ENCODE measurements at places on chromosomes 4 and X. TPM values are rescaled to one million over a fixed set of nuclear protein-coding genes. Genes with fewer than 3 reads are reported as not detected.

DNA sequence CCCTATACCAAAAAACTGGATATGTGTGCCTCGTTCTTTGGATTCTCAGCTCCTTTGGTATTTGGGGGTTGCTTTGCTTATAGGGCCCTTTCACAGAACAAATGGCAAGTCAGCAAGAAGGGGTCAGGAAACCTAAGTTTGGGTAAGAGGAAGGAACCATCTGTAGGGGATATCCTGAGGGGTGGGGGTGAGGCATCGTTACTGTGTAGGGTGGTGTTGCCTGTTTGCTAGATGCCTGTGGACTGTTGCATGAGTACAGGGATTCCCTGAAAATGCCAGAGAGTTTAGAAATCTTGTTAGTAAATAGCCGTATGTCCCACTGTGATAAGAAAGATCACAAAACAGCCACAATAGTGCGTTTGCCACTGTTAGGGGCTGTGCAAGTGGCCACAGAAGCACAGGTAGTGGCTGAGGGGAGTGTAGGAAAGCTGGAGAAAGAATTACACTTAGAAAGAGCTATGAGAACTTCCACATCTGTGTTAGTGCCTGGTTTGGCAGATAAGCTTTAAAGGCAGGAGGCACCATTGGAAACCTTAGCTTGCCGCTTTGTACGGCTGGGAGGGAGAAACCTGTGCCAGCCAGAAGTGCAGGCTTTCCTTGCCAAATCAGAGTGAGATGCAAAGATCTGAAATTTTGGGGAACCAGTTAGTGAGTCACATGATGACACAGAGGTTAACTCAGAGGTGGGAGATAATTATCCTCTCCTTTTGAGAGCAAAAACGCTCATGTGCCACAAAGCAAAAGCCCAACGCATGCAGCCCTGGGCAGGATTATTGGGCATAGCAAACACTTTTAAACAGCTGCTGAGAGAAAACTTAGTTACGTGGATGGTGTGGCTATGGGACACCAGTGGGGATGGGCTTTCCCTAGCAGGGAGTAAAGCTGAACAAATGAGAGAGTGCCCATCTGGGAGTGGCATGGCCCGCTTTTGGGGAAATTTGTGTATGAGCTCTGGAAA is 343.7 kb downstream of the ARAP2 start:
- H3K27ac ChIP-seq: no peak overlapping the region
- H3K4me1 ChIP-seq: no peaks in the 10 kb centered on the region
- H3K36me3 ChIP-seq: no peaks in the 10 kb centered on the region
- no peaks in the 10 kb centered on the region for H3K27me3 ChIP-seq
- no peak overlapping the region for H3K4me3 ChIP-seq
- DNase-seq: no peak

DNA sequence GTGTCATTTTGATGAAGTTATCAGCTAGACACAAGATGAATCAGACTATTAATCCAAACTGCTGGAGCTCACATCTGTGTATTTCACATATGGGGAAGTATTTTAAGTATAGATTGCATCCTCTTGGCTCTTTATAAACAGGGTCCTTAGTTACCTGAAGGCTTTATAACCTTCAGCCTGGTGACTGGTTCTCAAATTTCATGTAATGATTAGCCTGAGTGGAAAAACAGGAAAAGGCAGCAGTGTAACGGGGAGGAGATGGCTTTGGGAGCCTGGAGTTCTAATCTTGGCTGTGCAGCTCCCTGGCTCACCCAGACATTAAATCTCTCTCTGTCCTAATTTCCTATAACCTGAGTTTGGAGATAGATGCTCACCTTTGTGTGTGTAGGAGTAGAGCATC is 103.8 kb upstream of the HPF1 start:
- H3K4me3 ChIP-seq: no peak overlapping the region
- H3K4me1 ChIP-seq: peaks cover 6% of the 10 kb centered on the region
- DNase-seq: no peak

GRCh38 chr4:96036781-96037180 is 196.9 kb downstream of the PDHA2 start:
- no peaks in the 10 kb centered on the region for H3K27me3 ChIP-seq
- H3K4me3 ChIP-seq: no peak overlapping the region
- no peaks in the 10 kb centered on the region for H3K36me3 ChIP-seq
- H3K4me1 ChIP-seq: no peaks in the 10 kb centered on the region
- DNase-seq: no peak
- no peak overlapping the region for H3K27ac ChIP-seq

- H3K27me3 ChIP-seq: peaks cover 62% of the 10 kb centered on the region
- H3K27ac ChIP-seq: no peak overlapping the region
- H3K36me3 ChIP-seq: no peaks in the 10 kb centered on the region
- no peaks in the 10 kb centered on the region for H3K4me1 ChIP-seq
- no peak overlapping the region for H3K4me3 ChIP-seq
- no peak for DNase-seq
These were observed 349.2 kb downstream of the BMPR1B start for GRCh38 chr4:95107004-95107403.

GRCh38 chrX:152619897-152620296 is 17.8 kb upstream of the GABRQ start:
- H3K4me1 ChIP-seq: no peaks in the 10 kb centered on the region
- no peak overlapping the region for H3K4me3 ChIP-seq
- no peaks in the 10 kb centered on the region for H3K27me3 ChIP-seq
- H3K27ac ChIP-seq: no peak overlapping the region
- no peak for DNase-seq

CFI gene
- not detected for total RNA-seq

DNA sequence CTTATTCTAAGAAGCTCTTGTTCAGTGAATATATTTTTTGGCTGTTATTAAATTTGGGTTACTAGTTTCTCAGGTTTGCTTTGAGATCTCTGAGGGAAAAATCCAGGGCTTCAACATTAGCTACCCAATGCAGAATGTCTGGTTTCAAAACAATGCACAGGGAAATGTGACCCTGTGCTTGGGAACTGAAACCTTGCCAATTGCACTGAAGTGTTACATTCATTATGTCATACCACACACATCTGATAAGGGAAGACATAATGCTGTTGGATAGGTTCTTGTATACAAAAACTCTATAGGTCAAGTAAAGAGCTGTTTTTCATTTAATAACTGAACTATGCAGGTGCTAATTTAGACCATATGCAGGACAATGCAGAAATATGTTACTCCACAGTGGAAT is 345.3 kb upstream of the BMP3 start:
- H3K4me3 ChIP-seq: no peak overlapping the region
- no peaks in the 10 kb centered on the region for H3K36me3 ChIP-seq
- no peaks in the 10 kb centered on the region for H3K27me3 ChIP-seq
- H3K4me1 ChIP-seq: no peaks in the 10 kb centered on the region
- no peak for DNase-seq

DNA sequence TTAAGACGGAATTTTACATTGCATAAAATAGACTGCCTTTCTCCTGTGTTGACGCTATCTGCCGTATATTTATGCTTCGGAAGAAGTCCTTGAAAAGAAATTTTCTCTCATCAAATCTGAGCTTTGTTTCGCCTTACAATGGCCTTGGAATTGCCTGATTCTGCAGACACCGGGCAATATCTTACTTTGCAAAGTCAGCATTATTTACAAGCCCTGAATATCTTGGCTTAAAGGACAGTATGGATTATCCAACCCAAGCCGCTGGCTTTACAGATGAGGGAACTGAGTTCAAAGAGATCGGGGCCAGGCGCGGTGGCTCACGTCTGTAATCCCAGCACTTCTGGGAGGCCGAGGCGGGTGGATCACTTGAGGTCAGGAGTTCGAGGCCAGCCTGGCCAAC is 1.1 kb upstream of the MANBA start:
- DNase-seq: peak; percentile 27
- H3K4me1 ChIP-seq: no peaks in the 10 kb centered on the region
- H3K27me3 ChIP-seq: no peaks in the 10 kb centered on the region
- H3K27ac ChIP-seq: no peak overlapping the region
- no peaks in the 10 kb centered on the region for H3K36me3 ChIP-seq

PRRG3 gene
- total RNA-seq: 7.0 TPM

GRCh38 chrX:121832446-121832845 is 785.0 kb downstream of the GLUD2 start:
- no peaks in the 10 kb centered on the region for H3K27me3 ChIP-seq
- no peak overlapping the region for H3K4me3 ChIP-seq
- DNase-seq: no peak
- H3K4me1 ChIP-seq: no peaks in the 10 kb centered on the region

GRCh38 chr4:6235901-6236640 is 33.6 kb upstream of the WFS1 start:
- H3K27ac ChIP-seq: no peak overlapping the region
- no peaks in the 10 kb centered on the region for H3K27me3 ChIP-seq
- peak; percentile 26 for DNase-seq

DNA sequence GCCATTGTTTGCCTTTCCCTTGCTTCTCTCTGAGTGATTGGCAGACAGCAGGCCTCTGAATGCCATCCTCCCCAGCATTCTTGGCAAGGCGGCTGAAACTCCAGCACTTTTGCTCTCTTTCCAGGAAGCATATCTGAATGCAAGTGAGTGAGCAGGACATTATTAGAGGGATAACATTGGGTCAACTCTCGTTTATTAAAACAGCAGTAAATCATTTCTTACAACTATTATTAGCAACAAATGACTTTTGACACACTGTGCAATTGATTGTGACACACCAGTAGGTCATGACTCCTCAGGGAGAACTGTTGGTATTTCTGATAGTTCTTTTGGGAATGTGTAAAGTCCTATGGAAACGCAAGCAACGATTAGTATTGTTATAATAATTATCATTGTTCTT is 103.8 kb downstream of the EFNB1 start:
- no peak overlapping the region for H3K4me3 ChIP-seq
- no peaks in the 10 kb centered on the region for H3K27me3 ChIP-seq
- no peaks in the 10 kb centered on the region for H3K36me3 ChIP-seq
- no peaks in the 10 kb centered on the region for H3K4me1 ChIP-seq
- no peak for DNase-seq
- no peak overlapping the region for H3K27ac ChIP-seq

GRCh38 chr4:15884666-15885065 is 53.9 kb downstream of the FGFBP1 start:
- H3K27me3 ChIP-seq: no peaks in the 10 kb centered on the region
- H3K4me1 ChIP-seq: no peaks in the 10 kb centered on the region
- H3K27ac ChIP-seq: no peak overlapping the region
- no peak for DNase-seq
- H3K4me3 ChIP-seq: no peak overlapping the region
- no peaks in the 10 kb centered on the region for H3K36me3 ChIP-seq

DNA sequence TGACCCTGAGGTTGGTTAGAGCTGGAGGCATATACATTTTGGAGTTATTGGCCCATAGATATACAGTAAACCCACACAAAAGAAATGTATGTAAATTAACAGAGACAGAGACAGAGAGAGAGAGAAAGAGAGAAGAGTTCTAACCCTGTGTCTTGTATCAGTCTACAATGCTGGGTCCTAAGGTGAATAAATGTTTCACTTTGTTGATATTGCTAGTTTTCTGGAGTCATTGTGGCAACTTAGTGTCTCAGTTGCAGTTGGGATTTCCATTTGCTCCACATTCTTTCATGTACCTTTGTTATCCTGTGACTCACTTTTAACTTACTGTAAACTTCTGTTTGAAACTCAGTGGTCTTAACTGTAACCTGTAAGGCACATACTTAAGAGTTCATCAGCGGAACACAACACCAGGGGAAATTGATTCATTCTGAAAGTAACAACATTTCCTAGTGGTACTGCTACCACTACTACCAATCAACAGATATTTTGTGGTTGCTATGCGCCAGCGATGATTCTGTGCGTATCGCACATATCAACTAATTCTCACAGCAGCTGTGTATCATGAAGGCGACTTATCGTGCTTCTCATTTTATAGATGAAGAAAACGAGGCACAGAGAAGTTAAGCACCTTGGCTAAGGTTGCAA is 38.5 kb upstream of the ETDA start:
- H3K27me3 ChIP-seq: no peaks in the 10 kb centered on the region
- no peaks in the 10 kb centered on the region for H3K36me3 ChIP-seq
- no peak for DNase-seq
- H3K4me3 ChIP-seq: no peak overlapping the region

GRIA2 gene
- not detected for total RNA-seq

- peaks cover 75% of the 10 kb centered on the region for H3K27me3 ChIP-seq
- DNase-seq: no peak
- no peak overlapping the region for H3K27ac ChIP-seq
- H3K36me3 ChIP-seq: no peaks in the 10 kb centered on the region
- H3K4me3 ChIP-seq: no peak overlapping the region
These were observed 23.9 kb downstream of the PRDM8 start for GRCh38 chr4:80221161-80221560.

DNA sequence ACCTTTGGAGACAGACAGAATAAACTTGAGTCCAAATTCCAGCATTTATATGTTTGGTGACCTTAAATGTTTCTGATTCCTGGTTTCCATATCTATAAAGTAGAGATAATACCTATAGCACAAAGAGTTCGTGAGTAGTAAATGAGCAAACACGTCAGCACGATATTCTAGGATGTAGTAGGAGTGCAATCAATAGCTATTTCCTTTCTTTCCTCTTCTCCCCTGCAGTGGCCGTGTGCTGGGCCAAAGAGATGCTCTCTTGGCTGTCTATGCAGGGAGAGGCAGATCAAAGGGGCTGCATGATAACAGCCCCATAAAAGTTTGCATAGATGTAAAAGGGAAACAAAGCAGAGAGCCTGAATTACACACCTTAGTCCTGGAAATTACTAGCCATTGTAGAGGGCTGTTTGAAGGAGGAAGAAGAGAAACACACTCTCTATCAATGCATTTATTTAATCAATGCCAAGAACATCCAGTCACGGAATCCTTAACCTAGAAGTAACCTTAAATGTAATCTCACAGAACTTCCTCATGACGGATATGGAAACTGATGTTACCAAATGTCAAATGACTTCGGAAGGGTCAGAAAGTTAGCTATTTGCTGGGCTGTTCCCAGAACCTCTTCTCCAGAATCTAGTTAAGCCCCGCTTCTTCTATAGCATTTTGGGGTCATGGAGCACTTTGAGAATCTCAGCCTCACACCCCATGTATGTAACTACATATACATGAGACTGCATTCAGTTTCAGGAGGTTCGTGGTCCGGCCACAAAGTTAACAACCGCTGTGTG is 35.5 kb upstream of the PLAC8 start:
- no peaks in the 10 kb centered on the region for H3K4me1 ChIP-seq
- no peaks in the 10 kb centered on the region for H3K27me3 ChIP-seq
- DNase-seq: no peak
- H3K27ac ChIP-seq: no peak overlapping the region
- no peaks in the 10 kb centered on the region for H3K36me3 ChIP-seq

GRCh38 chr4:103591841-103592240 is 127.9 kb downstream of the TACR3 start:
- DNase-seq: no peak
- no peak overlapping the region for H3K27ac ChIP-seq
- no peaks in the 10 kb centered on the region for H3K27me3 ChIP-seq
- no peak overlapping the region for H3K4me3 ChIP-seq
- no peaks in the 10 kb centered on the region for H3K4me1 ChIP-seq

DNA sequence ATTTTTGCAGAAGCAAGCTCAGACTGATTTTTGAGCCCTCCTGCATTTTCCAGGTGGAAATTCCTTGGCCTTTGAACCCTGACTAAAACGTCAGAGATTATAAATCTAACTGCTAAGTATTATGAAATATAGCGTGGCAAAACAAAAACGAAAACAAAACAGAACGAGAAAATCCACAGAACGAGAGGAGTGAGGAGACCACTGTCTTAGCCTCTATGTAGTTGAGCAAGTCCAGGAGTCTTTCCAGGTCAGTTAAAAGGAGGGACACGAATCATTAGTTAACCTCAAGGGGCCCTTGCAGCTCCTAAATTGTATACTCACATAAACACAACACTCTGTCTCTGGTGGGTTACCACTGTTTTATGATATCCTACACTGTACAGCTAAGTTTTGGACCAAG is 80.2 kb downstream of the SYNPO2 start:
- no peaks in the 10 kb centered on the region for H3K27me3 ChIP-seq
- DNase-seq: no peak
- H3K4me1 ChIP-seq: no peaks in the 10 kb centered on the region
- H3K36me3 ChIP-seq: no peaks in the 10 kb centered on the region

- H3K4me1 ChIP-seq: no peaks in the 10 kb centered on the region
- no peak for DNase-seq
- H3K27me3 ChIP-seq: no peaks in the 10 kb centered on the region
- H3K27ac ChIP-seq: no peak overlapping the region
These were observed 22.3 kb downstream of the UBA6 start for GRCh38 chr4:67678612-67679011.

All from endodermal cell (in vitro differentiated cells).